NCI-H1092 (cell line): ENCODE measurements at places on chromosomes 6 and 20.

GRCh38 chr6:75396005-75396800 is 97.4 kb downstream of the FILIP1 start:
- DNase-seq: no peak

DNA sequence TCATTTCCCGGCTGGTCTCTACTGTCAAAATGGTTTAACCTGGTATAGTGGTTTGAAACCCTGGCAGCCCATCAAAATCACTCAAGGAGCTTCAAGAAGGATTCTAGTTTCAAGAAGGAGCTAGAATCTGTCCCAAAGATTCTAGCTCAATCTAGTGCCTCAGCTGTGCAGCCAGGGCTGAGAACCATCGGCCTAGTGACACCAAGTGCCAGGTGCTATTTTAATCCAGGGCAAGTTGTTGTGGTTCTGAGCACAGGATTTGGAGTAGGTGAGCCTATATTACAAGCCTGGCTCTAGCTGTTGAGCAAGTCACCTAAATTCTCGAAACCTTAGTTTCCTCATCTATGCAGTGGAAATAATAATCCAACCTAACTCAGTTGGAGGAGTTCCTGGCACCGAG is 3.7 kb downstream of the MOCS1 start:
- no peak for DNase-seq

- DNase-seq: no peak
Measured at GRCh38 chr6:116467514-116467913, 6.3 kb downstream of the CALHM6 start.

GRCh38 chr6:56642366-56643261 is at the start of gene DST:
Gene DST (minus strand): TSS chr6:56642889.
- no peak for DNase-seq

DNA sequence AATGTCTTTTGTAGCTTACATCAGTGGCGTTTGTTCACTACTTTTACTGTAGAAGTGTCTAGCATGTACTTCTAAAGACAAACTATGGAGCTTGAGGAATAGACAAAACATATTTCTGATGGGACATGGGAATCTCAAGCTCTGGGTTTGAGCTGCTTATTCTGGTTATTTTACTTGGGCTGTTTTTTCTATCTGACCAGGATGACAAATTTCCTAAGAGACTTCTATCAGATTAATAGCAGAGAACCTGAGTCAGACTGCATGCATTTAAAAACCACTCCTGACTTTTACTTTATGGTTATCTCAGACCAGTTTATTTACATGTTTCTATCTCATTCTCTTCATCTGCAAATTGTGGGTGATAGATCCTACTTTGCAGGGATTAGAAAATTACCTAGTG is 1282.3 kb upstream of the GJE1 start:
- no peak for DNase-seq

DNA sequence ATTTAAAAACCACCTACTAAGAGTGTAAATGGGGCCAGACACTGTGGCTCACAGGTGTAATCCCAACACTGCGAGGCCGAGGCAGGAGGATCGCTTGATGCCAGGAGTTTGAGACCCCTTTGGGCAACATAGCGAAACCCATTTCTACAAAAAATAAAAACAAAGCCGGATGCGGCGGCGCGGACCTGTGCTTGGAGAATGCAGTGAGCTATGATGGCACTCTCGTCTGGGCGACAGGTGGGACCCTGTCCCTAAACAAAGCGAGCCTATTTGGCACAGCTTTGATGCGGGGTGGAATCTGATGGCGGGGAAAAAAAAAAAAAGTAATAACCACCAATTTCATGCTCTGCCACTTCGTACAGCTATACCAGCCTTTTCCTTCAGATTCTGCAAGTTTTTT is 1.1 kb downstream of the TCP1 start:
- DNase-seq: no peak

DNA sequence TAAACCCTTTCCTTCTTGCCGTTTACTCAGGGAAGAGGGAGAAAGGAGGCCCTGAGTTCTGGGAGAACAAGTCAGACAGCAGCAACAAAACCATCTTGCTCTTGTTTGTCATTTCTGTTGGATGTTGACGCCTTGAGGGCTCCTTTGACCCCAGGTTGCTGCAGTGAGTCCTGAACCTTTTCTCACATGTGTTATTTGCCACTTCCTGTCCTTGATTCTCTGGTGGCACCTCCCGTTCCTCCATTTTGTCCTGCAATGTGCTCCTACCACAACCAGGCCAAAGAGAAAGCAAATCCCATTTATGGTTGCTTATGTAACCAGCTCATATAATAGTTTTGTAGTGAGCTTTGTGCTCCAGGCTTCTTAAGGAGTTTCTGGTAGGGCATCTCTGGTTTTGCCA is 66.6 kb upstream of the ADGRF4 start:
- no peak for DNase-seq

GRCh38 chr6:129031051-129031599 is 148.2 kb downstream of the LAMA2 start:
- no peak for DNase-seq

DNA sequence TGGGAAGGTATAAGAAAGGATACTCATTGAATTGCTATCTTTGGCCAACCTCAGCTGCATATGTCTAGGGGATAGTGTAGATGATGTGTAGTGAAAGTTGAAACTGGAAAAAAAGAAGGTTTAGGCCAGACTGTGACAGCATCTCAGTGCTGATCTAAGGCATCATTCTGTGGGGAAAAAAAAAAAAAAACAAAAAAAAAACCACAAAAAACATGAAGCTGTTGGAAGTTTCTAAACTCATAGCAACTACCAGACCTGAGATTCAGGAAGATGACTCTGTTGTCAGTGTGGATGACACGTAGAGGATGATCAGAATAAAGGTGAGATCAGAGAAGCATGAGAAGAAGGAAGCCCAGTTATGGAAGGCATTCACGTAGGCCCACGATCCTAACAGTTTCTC is 100.8 kb upstream of the CNKSR3 start:
- DNase-seq: no peak

- no peak for DNase-seq
Measured at GRCh38 chr20:37821696-37822095, 81.2 kb upstream of the VSTM2L start.

- DNase-seq: no peak
Measured at GRCh38 chr6:157029980-157030690, 253.0 kb downstream of the ARID1B start.

DNA sequence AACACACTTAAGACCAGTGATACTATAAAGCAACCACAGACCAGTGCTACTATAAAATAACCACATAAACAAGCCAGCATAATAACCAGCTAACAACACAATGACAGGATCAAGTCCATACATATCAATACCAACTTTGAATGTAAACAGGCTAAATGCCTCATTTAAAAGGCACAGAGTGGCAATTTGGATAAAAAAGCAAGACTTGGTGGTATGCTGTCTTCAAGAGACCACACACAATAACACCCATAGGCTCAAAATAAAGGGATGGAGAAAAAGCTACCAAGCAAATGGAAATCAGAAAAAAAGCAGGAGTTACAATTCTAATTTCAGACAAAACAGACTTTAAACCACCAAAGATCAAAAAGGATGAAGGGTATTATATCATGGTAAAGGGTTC is 19.8 kb upstream of the ELOVL4 start:
- DNase-seq: no peak

GRCh38 chr20:44097521-44098255 is 89.3 kb downstream of the JPH2 start:
- no peak for DNase-seq

GRCh38 chr20:19404826-19405225 is 192.4 kb downstream of the SLC24A3 start:
- no peak for DNase-seq

DNA sequence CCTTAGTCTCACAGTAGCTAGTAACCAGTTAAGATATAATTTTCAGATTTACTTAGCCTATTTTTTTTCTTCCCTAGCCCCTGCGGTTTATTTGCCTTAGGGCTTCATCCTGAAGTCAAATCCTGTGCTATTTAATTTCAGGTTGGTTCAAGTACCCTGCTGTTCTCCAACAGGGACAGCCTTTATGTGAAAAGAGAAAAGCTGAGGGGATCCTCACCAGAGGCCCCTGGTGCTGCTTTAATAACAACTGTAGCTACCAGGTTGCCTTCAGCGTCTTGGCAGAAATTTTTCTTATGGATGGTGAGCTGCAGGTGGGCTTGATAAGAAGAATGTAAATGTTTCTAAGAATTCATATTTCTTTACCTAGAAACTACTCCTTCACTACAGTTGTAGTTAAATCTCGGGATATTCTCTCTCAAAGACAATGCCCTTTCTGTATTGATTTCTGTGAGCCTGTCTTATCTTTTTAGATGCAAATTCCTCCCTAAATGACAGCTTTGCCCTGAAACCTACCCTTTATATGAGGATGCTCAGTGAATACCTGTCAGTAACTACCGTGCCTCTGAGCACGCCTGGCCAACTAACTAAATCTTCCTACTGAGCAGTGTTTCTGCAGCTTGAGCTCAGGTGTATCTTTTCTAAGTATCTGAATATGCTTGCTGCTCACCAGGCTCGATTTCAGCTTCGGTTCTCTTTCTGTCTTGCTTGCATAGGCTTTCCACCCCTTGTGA is 320.5 kb downstream of the MMUT start:
- no peak for DNase-seq

DNA sequence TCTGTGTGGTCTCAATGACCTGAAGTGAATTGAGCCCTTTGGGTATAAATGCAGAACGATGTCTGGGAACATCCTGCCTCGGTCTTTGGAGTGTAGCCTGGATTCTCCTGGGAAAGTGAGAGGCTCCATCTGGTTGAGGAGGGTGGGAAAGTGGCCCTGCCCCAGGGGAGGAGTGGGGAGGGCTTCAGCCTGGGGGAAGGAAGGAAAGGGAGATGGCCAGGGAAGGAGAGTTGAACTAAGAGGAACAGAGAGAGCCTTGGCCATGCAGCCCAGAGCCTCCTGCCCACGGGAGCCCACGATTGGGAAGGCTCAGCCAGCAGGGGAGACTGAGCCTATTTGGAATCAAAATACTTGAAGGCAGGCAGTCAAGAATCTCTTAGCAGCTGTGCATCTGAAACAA is 2.3 kb upstream of the EPB41L1 start:
- no peak for DNase-seq

DNA sequence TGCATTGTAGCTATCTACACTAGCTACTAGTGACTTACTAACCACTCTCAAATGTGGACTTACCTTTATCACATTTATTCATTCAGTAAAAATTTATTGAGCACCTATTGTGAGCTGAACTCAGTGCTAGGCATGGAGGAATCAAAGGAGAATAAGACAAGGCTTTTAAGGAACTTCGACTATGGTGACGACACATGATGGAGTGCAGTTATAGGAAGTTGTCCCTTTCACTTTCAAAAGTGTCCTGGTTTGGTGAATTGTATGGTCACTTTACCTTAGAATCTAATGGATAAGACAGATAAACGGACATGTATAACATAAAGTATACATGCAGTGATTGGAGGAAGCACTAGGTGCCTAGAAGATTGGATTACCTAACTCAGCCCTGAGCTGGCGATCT is 4.3 kb downstream of the AKAP7 start:
- DNase-seq: no peak

DNA sequence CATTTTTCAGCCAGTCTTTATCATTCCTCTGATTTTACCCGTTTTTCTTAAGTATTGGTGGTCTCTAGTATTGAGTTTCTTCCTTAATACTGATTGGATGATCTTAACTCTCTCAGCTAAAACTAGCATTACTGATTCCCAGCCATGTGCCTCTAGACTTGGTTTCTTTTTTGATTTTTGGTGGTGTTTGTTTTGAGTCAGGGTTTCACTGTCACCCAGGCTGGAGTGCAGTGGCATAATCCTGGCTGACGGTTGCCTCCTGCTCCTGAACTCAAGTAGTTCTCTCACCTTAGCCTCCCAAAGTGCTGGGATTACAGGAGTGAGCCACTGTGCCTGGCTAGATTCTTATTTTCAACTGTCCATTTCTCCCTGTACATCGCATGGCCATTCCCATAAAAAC is 24.9 kb downstream of the DPPA5 start:
- no peak for DNase-seq

GRCh38 chr6:127342296-127342945 is 988 bp downstream of the ECHDC1 start:
- DNase-seq: peak; percentile 18

GRCh38 chr6:53433951-53434285 is 85.2 kb upstream of the ELOVL5 start:
- DNase-seq: no peak

- no peak for DNase-seq
Measured at GRCh38 chr6:74283532-74283931, 587.5 kb downstream of the CD109 start.

DNA sequence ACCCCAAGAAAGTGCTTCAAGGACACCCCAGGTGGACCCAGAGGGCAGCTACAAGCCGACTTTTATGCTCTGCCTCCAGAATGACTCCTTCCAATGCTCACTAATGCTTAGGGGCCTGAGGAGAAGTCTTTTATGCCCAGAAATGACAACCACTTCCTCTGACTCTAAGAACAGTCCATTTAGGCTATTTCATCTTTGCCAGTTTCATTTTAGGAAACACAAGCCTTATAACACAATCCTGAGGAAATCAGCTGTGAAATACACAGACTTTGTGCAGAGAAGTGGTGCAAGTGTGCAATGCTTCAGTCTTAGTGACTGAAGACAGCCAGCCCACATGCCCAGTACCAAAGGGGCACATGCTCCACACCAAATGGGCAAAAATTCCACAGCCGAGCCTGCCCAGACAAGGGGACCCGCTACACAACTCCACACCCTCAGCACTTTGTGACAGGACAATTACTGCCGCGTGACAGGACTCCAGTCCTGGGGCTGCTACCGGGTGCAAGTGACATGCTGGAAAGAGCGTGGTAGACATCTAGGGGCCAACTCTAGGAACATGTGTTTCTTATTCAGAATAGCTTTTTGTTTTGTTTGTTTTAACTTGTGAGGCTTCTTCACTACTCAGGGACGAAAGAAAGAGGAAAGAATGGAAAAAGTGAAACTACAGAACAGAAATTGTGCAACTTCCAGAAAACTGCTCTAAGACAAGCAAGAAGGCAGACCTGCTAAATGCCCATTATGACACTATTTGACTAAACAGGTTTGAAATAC is 28.2 kb upstream of the PLAGL1 start:
- no peak for DNase-seq

- no peak for DNase-seq
Measured at GRCh38 chr6:14555804-14556203, 438.2 kb downstream of the CD83 start.

DNA sequence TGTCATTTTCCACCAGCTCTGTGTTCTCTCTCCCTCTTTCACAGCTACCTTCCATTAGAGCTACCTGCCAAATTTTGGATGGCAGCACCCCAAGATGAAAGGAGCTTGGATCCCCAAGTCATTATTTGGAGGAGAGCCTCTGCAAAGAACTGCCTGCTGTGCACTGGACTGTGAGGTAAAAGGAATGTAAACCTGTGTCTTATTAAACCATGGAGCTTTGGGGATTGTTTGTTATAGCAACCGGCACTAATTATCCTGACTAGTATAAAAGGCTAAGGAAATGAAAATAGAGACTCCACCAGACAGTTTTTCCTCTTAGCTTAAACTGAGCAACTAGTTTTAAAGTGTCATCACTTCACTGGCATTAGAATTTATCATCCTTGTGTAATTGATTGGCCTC is 191.6 kb upstream of the DTNBP1 start:
- DNase-seq: no peak
